ENCODE measurements at places on chromosomes 6 and 20.

- DNase-seq: no peak
These were observed 162.7 kb downstream of the CDK19 start for GRCh38 chr6:110652520-110652919.

DNA sequence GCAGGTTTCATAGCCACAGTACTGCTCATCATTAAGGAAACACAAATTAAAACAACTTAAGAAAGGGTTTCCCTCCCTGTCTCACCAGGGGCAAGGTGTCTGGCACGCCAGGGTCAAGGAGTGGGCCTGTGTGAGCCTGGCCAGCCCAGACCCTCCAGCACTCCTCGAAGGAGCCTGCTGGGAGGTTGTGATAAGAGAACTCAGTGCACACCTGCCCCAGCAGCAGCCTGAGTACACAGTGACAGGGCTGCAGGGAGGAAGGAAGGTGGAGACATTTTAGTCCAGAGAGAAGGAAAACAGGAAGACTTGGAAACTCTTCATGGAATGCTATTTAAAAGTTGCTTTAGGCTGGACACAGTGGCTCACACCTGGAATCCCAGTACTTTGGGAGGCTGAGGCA is 14.1 kb downstream of the NINL start:
- no peak for DNase-seq

GRCh38 chr20:37856932-37857660 is 45.8 kb upstream of the VSTM2L start:
- DNase-seq: no peak

DNA sequence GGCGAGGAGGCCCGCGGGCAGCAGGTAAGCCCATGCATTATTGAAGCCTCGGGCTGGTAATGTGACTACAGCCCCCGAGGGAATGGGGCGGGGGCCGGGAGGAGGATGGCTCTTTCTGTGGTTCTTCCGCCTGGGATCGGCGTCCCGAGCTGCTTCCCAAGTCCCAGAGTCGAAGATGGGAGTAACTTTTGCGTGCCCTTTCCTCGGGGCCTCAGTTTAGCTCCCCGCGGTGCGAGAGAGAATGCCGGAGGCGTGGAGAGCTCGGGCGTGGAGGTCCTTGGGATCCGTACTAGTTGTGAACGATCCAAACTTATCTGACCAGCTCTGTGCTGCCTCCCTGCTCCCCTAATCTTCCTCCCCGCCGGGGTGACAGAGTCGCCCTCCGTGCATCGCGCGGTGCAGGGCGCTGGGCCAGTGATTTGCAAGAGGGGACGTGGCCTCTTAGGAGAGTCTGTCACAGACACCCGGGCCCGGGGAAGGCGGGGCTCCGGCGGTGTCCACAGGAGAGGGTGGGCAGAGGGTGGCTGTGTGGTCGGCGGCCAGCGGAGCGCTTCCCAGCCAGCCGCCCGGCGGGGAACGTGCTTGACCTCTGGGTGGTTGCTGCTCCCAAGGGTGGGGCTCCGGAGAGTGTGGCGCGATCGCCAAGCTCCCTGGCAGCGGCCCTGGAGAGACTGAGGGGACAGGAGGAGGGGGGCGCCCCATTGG is 815 bp downstream of the UTRN start:
- DNase-seq: peak; percentile 20

GRCh38 chr6:80179695-80180094 is 73.2 kb downstream of the BCKDHB start:
- no peak for DNase-seq

DNA sequence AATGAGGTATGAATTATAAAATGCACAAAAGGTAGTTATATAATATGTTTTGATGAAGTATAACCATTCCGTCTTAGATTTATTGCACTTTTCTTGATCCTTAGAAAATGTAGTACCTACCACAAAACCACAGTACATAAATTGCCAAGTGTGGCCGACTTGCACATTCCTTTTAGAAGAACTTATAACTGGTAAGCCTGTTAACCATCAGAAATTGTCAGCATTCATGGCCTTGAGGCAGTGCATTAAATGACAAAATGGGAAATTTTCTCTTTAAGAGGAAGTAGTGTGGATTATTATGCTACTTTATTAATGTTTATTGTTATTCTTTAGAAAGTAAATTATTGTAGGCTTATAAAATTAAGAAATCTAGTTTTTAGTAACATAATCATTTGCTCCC is 29.6 kb downstream of the TAB2 start:
- no peak for DNase-seq

- no peak for DNase-seq
These were observed 12.0 kb downstream of the GATA5 start for GRCh38 chr20:62463651-62464424.

DNA sequence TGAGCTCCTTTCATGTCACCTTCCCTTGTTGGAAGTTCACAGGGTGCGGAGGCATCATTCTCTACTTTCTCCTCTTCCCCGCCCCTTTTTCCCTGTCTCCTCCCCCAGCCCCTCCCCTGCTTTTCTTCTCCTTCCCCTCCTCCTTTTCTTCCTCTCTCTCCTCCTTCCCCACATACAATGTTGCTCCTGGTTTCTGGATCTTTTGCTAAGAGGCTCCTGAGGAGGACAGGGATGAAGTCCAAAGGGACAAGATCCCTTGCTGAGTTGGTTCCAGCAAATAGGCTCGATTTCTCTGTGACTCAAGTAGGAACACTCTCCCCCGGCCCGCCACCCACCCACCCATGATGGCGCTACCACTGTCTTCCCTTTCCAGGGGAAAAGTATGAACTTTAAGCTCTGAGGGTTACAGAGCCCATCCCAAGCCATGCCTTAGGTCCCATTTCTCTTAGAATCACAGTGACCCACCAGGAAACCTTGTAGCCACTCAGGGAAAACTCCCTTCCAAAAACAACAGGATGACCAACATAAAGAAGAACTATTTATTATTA is 852 bp upstream of the TFEB start:
- DNase-seq: no peak

DNA sequence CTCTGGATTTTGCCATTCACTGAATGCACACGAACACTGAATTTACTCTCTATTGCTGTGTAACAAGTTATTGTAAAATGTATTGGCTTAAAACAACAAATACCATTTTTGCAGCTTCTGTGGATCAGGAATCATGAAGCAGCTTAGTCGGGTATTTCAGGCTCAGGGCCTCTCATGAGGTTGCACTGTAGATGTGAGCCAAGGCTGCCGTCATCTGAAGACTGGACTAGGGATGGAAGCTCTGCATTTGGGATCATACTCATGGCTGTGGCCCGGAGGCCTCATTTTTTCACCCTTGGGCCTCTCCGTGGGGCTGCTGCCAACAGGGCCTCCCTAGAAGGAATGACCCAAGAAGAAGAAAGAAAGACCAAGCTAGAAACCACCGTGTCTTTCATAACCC is 492.4 kb upstream of the CDH4 start:
- no peak for DNase-seq

- DNase-seq: no peak
These were observed 3.7 kb upstream of the NEDD9 start for GRCh38 chr6:11236076-11236750.

GRCh38 chr20:19212469-19212815 is at the start of gene SLC24A3:
Gene SLC24A3 (plus strand): TSS chr20:19212642.
- DNase-seq: no peak

DNA sequence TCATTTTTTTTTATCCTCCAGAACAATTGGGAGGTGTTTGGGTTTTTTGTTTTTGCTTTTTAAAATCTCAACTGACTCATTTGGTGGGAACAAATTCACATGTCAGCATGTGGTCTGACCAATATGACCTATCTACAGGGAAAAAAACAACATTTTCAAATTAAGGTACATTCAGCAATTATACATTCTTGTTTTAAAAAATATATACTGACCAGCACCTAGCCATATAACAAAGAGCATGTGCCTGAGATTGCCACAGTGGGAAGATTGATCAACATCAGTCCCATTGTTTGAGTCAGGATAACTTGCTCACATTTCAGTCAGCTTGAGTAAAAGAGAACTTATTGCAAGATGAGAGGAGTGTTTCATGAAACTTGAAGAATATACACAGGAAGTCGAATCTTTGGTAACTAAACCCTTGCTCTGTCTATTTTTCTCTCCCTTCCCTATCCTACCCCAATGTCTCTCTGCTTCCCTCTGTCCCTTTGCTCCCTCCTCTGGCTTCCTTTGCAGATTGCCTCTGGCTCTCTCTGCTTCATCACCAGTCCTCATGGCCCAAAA is 163.2 kb upstream of the TAB2 start:
- no peak for DNase-seq

DNA sequence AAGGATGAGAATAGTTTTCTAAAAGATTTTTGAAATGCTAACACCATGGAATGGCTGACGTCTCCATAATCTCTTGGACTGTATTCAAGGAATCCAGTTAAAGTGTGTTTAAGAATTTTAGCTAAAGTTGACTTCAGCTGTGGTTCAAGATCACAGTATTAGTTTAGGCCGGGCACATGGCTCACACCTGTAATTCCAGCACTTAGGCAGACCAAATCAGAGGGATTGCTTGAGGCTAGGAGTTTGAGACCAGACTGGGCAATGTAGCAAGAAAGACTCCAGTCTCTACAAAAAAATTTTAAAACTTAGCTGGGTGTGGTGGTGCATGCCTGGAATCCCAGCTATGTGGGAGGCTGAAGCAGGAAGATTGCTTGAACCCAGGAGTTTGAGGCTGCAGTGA is 68.2 kb downstream of the RFPL4B start:
- DNase-seq: no peak

DNA sequence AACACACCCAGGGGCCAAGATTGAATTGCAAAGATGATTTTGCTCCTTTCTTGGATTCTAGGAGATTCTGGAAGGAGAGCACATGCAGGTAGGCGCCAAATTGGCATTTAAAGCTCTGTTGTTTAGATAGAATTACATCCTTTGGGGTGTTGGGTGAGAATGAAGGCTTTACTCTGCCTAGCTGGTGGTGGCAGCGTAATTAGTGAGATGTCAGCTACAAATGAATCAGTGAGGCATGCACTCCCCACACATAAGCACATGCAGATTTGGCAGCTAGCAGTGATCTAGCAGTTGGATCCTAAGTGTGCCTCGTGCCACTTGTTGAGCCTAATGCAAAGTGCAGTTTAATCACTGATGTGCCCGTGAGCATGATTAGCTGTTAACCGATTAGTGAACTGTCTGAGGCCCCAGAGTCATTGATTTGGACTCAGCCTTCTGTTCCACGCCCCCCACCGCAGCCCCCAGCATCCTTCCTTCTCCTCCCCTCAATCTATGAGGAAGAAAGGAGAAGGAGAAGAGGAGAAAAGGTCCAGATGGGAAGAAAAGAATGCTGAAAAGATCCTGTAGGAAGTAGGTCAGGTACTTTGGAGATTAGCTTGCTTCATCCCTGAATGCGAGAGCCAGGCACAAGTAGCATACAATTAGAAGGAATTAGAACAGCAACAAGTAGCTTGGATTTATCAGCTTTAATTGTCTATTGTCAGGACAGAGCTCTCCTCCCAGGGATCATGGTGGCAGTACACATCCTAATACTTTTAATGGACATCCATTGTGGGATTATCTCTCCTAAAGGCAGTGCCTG is 6.0 kb upstream of the PRDM1 start:
- no peak for DNase-seq

DNA sequence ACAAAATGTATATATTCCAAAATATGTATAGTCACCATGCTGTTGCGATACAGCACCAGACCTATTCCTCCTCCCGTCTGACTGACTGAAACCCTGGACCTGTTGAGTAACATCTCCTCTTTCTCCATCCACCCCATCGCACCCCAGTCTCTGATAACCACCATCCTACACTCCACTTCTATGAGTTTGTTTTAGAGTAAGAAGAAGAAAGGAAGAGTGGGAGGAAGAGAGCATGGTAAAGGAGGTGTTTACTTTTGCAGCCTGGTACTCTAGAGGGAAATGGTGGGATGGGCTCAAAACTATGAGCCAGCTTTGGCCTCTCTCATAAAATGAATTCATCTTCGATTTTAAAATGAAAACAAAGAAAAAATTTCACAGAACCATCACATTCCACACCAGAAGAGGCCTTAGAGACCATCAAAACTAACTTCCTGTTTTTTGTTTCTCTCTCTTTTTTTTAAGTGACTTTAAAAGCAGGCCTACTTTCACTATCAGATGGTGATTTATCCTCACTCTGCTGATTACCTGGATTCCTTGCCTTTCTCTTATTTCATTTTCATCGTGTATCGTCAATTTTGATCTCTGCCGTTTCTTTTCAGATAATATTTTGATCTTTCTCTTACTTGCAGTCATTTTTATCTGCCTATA is 16.8 kb upstream of the FUCA2 start:
- no peak for DNase-seq

GRCh38 chr6:79167931-79168694 is 66.4 kb downstream of the HMGN3 start:
- no peak for DNase-seq

- no peak for DNase-seq
These were observed 2.0 kb downstream of the NKAIN4 start for GRCh38 chr20:63252284-63252711.

- DNase-seq: no peak
These were observed 161.5 kb upstream of the HEY2 start for GRCh38 chr6:125587666-125588632.

DNA sequence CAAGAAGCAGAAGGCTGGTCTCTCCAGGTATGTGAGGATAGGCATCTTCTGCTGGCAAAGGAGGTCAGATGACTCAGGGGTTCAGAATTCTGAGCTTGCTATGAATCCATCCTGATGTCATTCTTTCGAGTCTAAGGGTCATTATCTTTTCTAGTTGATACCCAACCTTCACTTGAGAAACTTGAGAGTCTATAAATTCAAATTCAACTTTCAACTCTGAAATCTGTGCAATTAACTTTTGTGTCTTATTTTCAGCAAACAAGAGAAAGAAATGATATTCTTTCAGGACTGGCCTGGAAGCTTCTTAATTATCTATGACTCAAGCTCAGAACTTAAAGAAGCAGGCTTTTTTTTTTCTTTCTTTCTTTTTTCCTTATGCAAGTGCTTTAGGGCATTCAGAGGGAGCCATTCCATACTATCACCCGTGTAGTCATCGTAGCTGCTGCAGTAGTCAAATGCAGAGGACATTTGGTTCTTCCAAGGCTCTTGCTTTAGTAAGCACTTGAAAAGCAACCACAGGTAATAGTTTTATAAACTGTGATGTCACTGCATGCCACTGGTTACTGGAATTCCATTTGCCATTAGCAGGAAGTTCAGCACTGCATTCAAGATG is 93.0 kb downstream of the ADTRP start:
- no peak for DNase-seq

GRCh38 chr20:33291830-33292355 is 8.9 kb downstream of the BPIFB1 start:
- DNase-seq: peak; percentile 29

GRCh38 chr6:135181333-135182070 is 394 bp downstream of the MYB start:
- no peak for DNase-seq

DNA sequence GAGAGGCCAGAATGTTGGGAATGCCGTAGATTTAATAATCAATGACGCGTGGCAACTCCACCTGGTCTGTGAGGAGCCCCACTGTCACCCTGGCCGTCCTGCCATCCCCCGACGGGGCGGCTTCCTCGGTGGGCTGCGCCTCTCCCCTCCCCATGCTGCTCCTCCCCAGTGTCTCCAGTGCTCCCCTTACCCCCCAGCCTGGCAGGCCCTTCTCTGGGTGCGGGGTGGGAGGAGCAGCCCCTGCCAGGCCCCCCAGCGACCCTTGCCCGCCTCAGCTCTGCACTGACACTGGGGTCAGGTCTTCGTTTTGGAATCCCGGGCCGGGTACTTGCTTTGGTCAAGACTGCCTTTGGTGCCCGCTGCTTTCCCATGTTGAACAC is 82.3 kb upstream of the FRMD1 start:
- no peak for DNase-seq

- DNase-seq: no peak
These were observed 28.2 kb downstream of the SUN5 start for GRCh38 chr20:32975698-32976674.

- DNase-seq: no peak
These were observed 37.3 kb downstream of the SH3BGRL2 start for GRCh38 chr6:79668381-79668780.

GRCh38 chr6:147870506-147871110 is 362.1 kb downstream of the SAMD5 start:
- DNase-seq: no peak

All from activated CD8-positive, alpha-beta memory T cell treated with anti-CD3 and anti-CD28 coated beads for 4 hours (primary cell).